ENCODE measurements at places on chromosomes 1 and 21.
A peak's percentile ranks its signal among the peaks of the same experiment; 100 is the strongest.

DNA sequence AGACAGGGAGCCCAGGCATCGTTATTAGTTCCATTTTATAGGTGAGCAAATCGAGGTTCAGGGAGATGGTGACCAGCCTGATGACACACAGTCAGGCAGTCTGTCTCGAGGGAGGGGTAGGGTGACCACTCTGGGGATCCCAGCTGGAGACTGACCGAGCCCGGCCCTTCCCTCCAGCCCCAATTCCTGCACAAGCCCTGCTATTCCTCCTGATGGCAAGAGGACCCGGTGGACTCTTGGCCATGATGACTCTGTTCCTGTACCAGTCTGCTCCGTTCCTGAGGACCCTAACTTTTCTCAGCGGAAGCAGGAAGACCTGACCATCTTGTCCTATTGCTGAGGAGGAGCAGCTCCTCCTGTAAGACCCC is 391 bp downstream of the AGT start:
- no peak for DNase-seq

DNA sequence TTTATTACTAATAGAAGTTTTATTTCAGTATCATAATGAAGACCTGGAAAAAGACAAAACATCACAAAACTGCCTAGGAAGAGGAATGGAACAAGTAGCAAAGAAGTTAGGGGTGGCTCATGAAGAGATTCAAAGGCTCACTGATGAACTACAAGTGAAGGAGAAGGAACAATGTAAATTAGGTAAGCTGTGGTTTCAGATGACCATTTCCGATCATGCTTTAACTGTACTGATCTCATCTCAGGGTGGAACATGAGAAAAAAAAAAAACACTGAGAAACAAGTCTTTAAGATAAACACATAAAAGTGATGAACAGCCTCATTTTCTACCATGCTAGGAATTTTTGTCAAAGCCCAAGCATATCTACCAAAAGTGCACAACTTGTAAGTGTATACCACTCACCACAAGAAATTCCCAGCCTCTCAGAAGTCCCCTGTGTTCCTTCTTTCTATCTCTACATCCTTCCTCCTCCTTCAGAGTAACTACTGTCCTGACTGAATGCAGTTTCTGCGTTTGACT is 19.6 kb downstream of the CCDC30 start:
- DNase-seq: no peak

DNA sequence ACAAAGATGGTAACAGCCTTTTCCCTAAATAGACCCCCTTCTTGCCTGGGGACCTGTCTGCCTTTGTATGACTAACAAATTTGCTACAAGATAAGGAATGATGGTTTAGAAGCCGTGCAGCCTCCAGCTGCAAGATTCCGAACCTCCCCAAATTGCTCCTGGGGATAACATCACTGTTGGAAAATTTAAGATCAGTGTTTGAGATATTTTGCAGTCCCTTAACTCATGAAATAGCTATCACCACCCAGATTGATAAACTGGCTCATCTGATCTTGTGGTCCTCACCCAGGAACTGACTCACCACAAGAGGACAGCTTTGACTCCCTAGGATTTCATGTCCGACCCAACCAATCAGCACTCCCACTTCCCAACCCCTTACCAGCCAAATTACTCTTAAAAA is 254.7 kb downstream of the USH2A start:
- no peak for DNase-seq

GRCh38 chr1:85952460-85952859 is 204.1 kb downstream of the COL24A1 start:
- DNase-seq: peak; percentile 1

- peak; percentile 87 for DNase-seq
Observed at GRCh38 chr21:38811257-38811656, 5.5 kb downstream of the ETS2 start.
